Sigmoid colon (tissue), 7 donors: ENCODE measurements at places on chromosomes 7 and 10.

GRCh38 chr10:123854498-123854897 is 37.1 kb downstream of the CPXM2 start:
- no peak for DNase-seq

DNA sequence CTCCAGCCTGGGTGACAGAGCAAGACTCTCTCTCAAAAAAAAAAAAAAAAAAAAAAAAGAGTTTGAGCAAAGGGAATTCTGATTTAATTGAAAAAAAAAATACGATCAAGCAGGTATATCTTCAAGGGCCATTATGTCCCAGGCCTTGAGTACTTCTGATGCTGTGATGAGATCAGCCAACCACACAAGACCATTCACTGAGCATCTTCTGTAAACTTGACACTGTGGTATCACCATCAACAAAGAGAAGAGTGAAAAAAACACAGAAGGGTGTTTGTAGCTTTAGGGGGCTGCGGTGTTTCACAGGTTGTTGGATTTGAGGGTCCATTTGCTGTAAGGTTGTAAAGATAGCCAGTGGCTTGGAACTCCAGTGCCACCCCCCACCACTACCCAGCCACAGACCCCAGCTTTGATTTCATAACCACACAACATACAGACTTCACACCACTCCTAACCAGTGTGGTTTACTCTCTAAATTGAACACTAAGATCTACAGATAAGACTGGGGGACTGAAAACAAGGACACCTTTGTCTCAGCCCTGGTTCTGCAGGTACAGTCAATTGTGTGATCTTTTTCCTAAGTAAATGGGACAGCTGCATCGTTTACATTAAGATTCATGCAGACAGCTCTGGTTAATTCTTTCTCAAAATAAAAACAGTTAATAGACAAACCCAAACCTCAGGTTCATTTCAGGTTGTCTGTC is 66.4 kb downstream of the CDC123 start:
- DNase-seq = no peak

- DNase-seq = no peak
These were observed 34.6 kb downstream of the AGAP3 start for GRCh38 chr7:151120896-151121295.

DNA sequence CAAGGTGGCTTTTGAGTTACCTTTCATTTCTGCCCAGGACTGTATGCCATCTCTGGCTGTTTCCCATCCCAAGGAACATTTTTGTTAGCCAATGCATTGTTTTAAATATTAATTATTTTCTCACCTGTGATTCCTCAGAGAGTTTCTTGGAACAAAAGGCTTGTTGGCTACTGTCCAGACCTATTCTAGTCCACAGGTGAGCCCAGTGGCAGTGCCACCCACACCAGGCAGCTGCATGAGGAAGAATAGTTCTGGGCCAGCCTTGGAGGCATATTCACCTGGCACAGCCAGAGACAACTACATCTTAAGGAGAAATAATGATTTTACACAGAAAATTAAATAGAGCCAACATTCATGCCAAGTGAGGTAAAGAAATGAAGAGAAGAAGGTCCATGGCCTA is 123.9 kb downstream of the C1GALT1 start:
- no peak for DNase-seq

GRCh38 chr7:115731796-115732471 is 298.6 kb downstream of the TFEC start:
- no peak for DNase-seq

- no peak for DNase-seq
These were observed 42.0 kb downstream of the GPRIN2 start for GRCh38 chr10:46514431-46514861.

DNA sequence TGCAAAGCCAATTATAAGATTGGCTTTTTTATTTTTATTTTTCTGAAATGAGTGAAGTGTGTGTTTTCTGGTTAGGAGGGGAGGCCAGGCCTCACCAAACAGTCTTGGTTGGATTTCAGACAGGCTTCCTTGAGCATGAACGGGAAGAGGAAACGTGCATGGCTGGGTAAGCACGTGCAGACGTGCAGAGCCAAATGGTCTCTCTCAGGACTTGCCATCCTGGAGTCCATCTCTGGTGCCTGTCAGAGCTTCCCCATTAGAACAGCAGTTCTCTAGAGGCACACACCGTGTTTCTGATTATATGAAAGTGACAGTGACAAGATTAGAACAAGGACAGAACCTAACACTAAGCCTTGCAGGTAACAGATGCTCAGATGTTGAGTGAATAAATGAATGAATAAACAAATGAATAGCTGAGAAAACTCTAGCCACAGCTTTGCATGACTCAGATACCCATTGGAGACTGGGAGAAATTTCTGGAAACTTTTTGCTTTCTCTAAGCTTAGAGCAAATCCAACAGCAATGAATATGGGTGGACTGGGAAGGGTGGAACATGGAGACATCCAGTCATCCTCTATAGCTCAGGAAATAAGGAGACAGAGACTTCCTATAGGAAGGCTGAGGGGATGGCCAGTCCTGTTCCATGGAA is 11.8 kb upstream of the CALD1 start:
- DNase-seq = no peak

GRCh38 chr7:151249732-151250072 is 1.2 kb upstream of the SMARCD3 start:
- peak; percentile 87 for DNase-seq

- DNase-seq = no peak
These were observed 3.5 kb upstream of the GHITM start for GRCh38 chr10:84135836-84136235.

GRCh38 chr10:3173171-3173878 is 743 bp upstream of the PITRM1 start:
- DNase-seq = no peak

DNA sequence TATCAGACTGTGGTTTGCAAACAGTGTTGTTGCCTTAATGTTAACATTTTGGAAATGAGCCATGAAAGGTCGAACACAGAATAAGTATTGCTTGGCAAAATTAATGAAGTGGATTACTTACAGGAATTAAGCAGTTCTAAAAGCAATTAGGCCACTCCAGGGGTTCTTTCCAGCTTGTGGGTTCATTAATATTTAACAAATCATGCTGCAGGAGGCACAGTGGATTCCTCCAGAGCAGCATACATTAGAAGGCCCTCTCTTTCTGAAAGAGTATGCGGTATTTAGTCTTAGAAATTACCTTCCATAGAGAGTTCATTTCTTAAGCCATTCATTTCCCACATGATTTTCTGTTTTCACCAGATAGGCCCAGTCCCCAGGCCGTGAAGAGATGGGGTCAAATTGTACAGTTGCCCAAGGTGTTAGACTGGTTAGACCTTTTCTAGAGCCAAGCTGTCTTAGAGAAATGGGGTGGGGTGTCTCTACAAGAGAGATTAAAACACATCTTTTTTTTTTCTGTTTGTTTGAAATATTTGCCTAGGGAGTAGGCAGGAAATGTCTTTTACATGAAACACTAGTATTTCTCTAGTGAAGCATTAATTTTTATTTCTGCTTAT is 40.0 kb upstream of the AGR3 start:
- no peak for DNase-seq

DNA sequence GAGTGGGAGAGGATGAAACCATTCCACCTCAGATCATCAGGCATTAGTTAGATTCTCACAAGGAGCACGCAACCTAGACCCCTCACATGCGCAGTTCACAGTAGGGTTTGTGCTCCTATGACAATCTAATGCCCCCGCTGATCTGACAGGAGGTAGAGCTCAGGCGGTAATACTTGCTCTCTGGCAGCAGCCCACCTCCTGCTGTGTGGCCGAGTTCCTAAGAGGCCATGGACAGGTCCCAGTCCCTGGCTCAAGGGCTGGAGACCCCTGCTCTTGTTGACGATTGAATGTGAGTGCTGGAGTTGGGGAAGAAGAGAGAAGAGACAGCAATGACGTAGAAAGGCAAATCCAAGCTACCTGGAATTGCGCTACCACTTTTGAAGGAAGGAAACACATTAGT is 267.2 kb downstream of the TFEC start:
- no peak for DNase-seq

GRCh38 chr10:4595719-4596319 is 230.2 kb upstream of the AKR1E2 start:
- DNase-seq = no peak

- DNase-seq = no peak
These were observed 132.4 kb downstream of the TSPAN12 start for GRCh38 chr7:120725376-120726039.

DNA sequence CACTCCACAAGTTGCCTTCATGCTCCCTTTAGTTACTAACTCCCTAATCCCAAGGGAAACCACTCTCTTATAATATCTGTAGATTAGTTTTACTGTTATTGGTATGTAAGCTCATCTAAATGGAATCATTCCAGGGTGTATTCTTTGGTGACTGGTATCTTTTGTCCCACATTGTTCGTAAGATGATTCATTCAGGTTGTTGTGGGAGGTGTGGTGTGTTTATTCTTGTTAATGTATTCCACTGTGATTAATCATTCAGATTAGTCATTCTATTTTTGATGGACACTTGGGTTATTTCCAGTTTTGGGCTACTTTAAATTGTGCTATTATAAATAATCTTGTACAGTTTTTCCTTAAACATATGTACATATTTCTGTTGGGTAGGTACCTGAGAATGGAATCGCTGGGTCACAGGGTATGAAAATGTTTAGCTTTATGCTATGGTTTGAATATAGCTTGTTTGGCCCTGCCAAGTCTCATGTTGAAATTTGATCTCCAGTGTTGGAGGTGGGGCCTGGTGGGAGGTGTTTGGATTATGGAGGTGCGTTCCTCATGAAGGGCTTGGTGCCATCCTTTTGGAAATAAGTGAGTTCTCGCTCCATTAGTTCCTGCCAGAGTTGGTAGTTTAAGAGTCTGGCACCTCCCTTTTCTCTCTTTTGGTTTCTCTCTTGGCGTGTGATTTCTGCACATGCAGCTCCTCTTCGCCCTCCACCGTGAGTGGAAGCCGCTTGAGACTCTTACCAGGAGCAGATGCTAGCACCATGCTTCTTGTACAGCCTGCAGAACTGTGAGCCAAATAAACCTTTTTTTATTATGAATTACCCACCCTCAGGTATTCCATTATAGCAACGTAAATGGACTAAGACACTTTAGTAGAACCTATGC is 13.8 kb downstream of the BTRC start:
- no peak for DNase-seq

- no peak for DNase-seq
These were observed 475.6 kb upstream of the KLF6 start for GRCh38 chr10:4260483-4261124.

- DNase-seq = no peak
These were observed 214.2 kb downstream of the RPS24 start for GRCh38 chr10:78247821-78248220.

- DNase-seq = no peak
These were observed 55.7 kb downstream of the RALA start for GRCh38 chr7:39678930-39679709.

DNA sequence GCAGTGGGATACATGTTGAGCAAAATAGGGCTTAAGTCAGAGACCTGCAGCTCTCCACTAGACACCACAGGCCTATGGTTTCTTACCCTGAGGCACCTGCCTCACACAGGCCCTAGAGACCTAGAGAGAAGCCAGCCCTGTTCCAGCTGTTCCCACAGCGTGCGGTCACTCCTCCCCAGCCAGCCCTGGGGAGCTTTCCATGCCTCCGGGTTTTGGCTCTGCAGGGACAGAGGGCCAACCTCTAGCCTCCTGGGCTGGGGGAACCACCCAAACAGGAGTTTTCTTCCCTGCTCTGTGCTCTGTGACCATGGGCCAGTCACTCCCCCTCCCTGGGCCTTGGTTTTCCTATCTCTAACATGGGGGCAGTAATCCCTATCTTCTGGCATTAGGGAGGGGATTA is 33.0 kb downstream of the SH2B2 start:
- no peak for DNase-seq

- DNase-seq = no peak
These were observed 76.9 kb upstream of the MGMT start for GRCh38 chr10:129390147-129390546.

DNA sequence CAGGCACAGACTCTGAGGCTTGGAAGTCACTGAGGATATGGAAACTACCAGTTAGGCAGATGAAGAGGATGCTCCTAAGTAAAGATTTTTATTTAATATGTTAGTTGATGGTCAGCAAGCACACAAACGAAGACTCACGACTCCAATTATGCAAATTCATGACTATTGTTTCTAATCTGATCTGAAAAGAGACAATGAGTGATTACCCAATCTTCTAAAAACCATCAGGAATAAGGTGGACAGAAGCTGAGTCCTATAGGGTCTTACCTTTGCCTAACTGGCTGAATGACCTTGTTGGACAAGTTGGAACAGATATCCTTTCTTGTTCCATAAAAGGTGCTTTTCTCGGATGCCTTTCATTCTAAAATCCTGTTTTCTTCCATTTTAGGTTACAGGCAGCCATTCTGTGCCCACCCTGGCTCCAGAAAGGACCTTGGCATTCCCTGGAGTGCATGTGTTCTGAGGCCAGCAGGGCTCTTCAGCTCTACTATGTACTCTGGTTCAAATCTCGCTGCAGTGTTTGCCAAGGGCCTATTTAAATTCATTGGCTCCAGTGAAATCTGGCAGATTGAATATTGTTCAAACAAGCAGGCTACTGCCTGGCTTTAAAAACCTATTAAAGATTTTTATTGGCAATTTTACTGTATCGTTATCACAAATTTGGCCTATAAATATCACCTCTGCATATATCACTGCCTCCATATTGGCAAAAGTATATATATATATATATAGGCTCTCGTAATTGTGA is 77.5 kb downstream of the SLC25A13 start:
- no peak for DNase-seq

DNA sequence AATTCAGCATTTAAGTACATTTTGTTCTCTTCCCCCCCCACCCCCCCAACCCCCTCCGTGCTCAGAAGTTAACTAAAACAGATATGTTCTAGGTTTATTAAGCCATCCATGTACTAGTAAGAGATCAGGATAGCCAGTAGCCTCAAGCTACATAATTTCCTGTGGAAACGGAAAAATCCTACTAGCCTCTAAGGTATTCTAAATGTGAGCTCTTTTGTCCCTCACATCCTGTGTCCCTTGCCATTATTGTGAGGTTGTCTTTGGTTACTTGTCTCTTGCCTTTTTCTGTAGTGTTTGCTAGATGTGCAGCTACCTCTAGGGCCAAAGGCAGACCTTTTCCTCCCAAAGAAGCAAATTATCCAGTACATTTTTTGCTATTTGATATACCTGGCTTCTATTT is 92.1 kb downstream of the BTRC start:
- no peak for DNase-seq

GRCh38 chr7:73839743-73840714 is 2.3 kb downstream of the METTL27 start:
- DNase-seq = no peak

DNA sequence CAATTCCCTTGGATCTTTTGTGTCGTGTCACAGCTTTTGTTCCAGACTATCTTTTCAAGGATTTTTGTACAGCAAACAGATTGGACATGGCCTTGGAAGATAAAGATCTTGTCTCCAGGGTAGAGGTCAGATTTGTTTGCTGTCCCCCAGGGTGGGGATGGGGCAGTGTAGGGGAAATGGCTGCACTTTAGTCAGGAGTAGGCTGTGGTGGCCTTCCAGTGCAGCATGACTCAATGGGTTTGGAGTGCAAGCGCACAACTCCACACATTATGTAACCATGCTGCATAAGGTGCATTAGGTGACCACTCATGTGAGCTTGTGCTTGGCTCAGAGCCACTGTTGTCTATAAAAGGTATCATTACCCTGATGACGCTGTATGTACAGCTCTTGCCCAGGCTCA is 23.9 kb upstream of the ADAMTS14 start:
- no peak for DNase-seq

GRCh38 chr7:27215356-27215755 is 15.5 kb upstream of the HOXA13 start:
- no peak for DNase-seq
